ENCODE measurements at places on chromosomes 7 and 10.

DNA sequence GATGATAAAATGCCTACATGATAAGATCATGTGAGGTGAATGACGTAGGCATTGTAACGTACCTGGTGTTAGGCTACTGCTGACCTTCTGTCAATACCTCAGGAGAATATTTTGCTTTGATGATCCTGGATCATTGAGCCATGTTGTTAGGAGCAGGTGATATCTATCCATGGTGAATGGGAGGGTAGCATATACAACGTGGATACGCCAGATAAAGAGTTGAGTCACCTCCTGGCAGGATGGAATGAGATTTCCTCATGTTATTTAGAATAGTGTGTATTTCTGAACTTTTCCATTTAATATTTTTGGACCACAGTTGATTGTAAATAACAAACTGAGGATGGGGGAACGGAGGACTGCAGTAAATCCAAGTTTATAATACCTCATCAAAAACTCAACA lies 11.8 kb upstream of the CLDN12 start:
- DNase-seq = no peak

GRCh38 chr7:101691822-101692384 lies 62.8 kb upstream of the MYL10 start:
- DNase-seq = peak; percentile 13

DNA sequence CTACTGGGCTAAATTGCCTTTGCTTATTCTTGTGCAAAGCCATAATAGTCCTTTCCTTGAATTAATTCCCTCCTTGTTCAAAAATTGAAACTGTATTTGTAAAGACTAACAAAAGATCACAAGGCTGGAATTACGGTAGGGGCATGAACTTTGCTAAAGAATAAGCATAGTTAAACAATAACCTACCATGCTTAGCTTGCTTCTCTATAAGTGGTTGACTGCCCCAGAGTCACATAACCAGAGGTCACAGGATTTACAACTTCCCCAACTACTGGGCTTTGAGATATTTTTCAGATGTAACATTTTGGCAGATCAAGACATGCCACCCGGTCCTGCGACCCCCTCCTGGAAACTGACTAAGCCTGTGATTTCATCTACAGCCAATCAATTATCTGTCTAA lies 181.4 kb downstream of the GPAM start:
- no peak for DNase-seq

- DNase-seq = no peak
Observed at GRCh38 chr7:92306153-92306552, 60.4 kb downstream of the ANKIB1 start.

- no peak for DNase-seq
Observed at GRCh38 chr10:75640803-75641202, 209.4 kb downstream of the LRMDA start.
